ENCODE measurements at places on chromosomes 2 and 18.
A peak's percentile ranks its signal among the peaks of the same experiment; 100 is the strongest.

GRCh38 chr2:189685540-189686229 is 11.2 kb downstream of the ANKAR start:
- DNase-seq, result no peak
- no peaks in the 10 kb centered on the region for H3K36me3 ChIP-seq
- no peaks in the 10 kb centered on the region for H3K4me1 ChIP-seq
- H3K27me3 ChIP-seq, result no peaks in the 10 kb centered on the region

DNA sequence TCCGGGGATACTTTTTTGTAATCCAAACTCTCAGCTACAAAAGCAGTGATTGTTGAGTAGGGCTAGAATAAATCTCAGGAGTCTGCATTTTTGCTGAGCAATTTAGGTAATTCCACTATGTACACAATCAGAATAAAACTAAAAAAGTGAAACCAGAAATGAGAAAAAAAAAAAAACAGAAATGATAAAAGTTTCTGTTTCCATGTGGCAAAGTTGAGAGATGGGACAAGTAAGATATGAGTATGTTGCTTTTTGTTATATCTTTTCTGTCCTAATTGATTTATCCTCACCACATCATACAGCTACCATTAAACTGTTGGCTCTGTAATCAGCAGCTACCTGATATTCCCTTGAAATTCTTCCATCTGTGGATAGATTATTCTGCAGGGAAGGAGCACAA is 92.7 kb downstream of the VWC2L start:
- no peak for DNase-seq
- no peak overlapping the region for H3K4me3 ChIP-seq
- no peak overlapping the region for H3K27ac ChIP-seq
- no peaks in the 10 kb centered on the region for H3K36me3 ChIP-seq
- no peaks in the 10 kb centered on the region for H3K4me1 ChIP-seq
- no peaks in the 10 kb centered on the region for H3K27me3 ChIP-seq

GRCh38 chr2:207239754-207240494 is 74.2 kb upstream of the KLF7 start:
- peak overlapping the region; percentile 79 for H3K27ac ChIP-seq

GRCh38 chr18:2970772-2971659 is 41.9 kb downstream of the LPIN2 start:
- no peak for DNase-seq
- H3K27me3 ChIP-seq, result no peaks in the 10 kb centered on the region
- no peak overlapping the region for H3K4me3 ChIP-seq
- H3K27ac ChIP-seq, result no peak overlapping the region
- H3K4me1 ChIP-seq, result peaks cover 24% of the 10 kb centered on the region

DNA sequence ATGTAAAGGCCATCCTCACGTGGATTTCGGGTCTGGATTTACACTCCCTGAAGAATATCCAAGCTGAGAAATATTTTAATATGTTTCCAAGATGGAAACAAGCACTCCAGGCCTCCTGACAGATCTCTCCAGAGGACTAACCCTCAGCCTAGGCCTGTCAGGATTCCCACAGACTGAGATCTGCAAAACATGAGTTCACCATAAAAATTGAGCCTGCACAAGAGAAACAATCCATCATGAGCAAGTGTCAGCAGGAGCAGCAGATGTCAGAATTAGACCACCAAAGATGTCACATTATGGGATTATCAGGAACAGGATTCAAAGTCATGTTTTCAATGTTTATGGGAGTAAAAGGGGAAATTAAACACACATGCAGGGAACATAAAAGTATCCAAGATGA is 191.3 kb downstream of the TFCP2L1 start:
- no peak for DNase-seq
- H3K4me1 ChIP-seq, result peaks cover 3% of the 10 kb centered on the region
- H3K4me3 ChIP-seq, result no peak overlapping the region
- H3K27me3 ChIP-seq, result no peaks in the 10 kb centered on the region
- no peak overlapping the region for H3K27ac ChIP-seq
- no peaks in the 10 kb centered on the region for H3K36me3 ChIP-seq

DNA sequence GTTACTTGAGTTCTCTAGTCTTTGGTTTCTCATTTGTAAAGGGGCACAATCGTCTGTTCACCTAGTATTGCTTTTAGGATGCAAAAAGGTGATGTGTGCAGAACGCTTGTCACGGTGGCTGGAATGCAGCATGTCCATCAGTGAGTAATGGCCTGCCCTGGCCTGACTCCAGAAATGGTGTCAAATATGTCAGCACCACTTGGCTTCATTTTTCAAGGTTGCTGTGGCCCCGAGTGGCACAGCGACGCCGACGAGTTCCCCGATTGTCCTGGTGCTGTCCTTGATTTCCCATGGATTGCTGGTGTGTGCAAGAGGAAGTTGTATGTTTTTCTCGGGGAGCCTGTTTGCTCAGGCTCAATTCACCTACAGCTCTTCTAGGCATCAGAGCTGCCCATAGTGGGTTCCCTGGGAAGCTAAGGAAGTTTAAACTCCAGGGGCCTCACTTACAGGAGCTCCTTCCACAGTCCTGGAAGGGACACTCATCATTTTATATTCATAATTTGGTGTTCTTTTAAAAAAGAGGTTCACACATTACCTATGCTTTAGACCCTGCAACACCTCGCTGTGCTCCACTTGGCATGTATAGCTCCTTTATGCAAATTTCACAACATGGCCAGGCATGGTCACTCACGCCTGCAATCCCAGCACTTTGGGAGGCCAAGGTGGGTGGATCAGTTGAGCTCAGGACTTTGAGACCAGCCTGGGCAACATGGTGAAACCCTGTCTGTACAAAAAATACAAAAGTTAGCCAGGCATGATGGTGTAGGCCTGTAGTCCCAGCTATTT is 25.6 kb upstream of the ZNF407 start:
- DNase-seq, result no peak
- no peaks in the 10 kb centered on the region for H3K27me3 ChIP-seq
- no peaks in the 10 kb centered on the region for H3K36me3 ChIP-seq
- no peak overlapping the region for H3K27ac ChIP-seq
- H3K4me1 ChIP-seq, result no peaks in the 10 kb centered on the region

DNA sequence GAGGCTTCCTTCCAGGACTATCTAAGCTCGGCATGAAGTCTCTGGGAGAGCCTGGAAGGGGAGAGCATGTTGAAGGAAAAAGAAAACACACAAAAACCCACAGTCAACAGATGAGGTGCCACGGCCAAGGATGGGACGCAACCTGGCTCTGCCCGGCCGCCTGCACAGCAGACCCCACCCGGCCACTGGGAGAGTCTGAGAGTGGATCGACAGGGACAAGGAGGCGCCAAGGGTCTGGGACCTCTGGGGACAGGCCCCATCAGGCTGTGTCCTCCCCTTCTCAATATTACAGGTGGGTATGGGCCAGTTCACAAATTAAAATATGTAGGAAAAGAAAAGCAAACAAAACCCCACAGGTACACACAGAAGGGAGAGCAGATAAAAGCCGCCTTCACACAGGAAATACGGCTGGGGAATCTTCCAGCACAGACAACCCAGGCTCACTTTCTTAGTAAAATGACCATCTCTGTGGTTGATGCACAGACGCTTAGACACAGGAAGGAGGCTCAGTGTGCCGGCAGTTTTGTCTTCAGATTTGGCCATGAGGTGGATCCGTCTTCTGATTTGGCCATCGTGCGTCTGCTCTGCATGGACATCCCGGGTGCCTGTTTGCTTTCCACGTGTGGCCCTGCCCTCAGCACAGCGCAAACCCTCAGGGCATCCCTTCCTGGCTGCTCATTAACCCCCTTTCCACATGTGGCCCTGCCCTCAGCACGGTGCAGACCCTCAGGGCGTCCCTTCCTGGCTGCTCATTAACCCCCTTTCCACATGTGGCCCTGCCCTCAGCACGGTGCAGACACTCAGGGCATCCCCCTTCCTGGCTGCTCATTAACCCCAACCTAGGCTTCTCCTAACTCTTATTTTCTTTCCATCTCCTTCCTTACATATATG is 138.4 kb downstream of the EIPR1 start:
- H3K4me1 ChIP-seq, result no peaks in the 10 kb centered on the region
- no peak overlapping the region for H3K27ac ChIP-seq
- no peaks in the 10 kb centered on the region for H3K36me3 ChIP-seq
- DNase-seq, result no peak
- no peaks in the 10 kb centered on the region for H3K27me3 ChIP-seq

- no peak overlapping the region for H3K27ac ChIP-seq
- no peak for DNase-seq
- no peaks in the 10 kb centered on the region for H3K36me3 ChIP-seq
- H3K4me1 ChIP-seq, result no peaks in the 10 kb centered on the region
- no peak overlapping the region for H3K4me3 ChIP-seq
- H3K27me3 ChIP-seq, result no peaks in the 10 kb centered on the region
These were observed 36.2 kb upstream of the RHOB start for GRCh38 chr2:20410556-20411277.

- H3K27me3 ChIP-seq, result no peaks in the 10 kb centered on the region
- H3K4me3 ChIP-seq, result no peak overlapping the region
- H3K4me1 ChIP-seq, result no peaks in the 10 kb centered on the region
- no peak for DNase-seq
These were observed 72.5 kb downstream of the SS18 start for GRCh38 chr18:26017929-26018328.

GRCh38 chr18:75045272-75045671 is 163.7 kb downstream of the PTGR3 start:
- H3K27me3 ChIP-seq, result no peaks in the 10 kb centered on the region
- H3K36me3 ChIP-seq, result no peaks in the 10 kb centered on the region
- no peak for DNase-seq

- no peaks in the 10 kb centered on the region for H3K27me3 ChIP-seq
- DNase-seq, result no peak
- H3K4me3 ChIP-seq, result no peak overlapping the region
- H3K4me1 ChIP-seq, result no peaks in the 10 kb centered on the region
These were observed 18.5 kb upstream of the CCDC93 start for GRCh38 chr2:118032169-118033013.

- H3K4me1 ChIP-seq, result no peaks in the 10 kb centered on the region
- H3K27me3 ChIP-seq, result no peaks in the 10 kb centered on the region
- no peak overlapping the region for H3K27ac ChIP-seq
- no peak for DNase-seq
- H3K4me3 ChIP-seq, result no peak overlapping the region
These were observed 43.8 kb downstream of the ARL6IP6 start for GRCh38 chr2:152762202-152762601.

- no peak for DNase-seq
- H3K4me3 ChIP-seq, result no peak overlapping the region
- no peaks in the 10 kb centered on the region for H3K36me3 ChIP-seq
- peaks cover 5% of the 10 kb centered on the region for H3K4me1 ChIP-seq
- no peaks in the 10 kb centered on the region for H3K27me3 ChIP-seq
These were observed 87.7 kb downstream of the GATA6 start for GRCh38 chr18:22257022-22257543.
